NCI-H2029 (cell line): ENCODE measurements at places on chromosomes 16 and 17.

GRCh38 chr16:85641776-85642176 is 28.7 kb downstream of the GSE1 start:
- DNase-seq, result no peak

GRCh38 chr16:75420987-75421819 is 12.1 kb downstream of the CFDP1 start:
- no peak for DNase-seq

DNA sequence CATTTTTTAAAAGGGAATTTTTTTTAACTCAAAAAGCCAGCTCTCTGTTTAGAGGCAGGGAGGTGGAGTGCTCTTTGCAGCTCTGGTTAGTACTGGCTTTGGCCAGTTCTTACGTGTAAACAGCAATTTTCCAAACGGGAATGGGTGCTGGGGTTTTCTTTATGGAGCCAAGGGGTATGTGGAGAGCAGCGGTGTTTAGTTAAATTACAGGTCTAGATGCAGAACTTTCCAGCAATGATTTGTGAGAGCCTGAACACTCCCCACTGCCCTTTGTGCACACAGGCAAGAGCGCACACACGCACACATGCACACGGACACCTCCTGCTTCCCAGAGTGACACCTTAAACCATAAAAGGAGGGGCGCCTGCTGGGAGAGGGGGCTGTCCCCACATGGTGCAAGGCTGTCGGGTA is 140.2 kb downstream of the MSI2 start:
- DNase-seq, result peak; percentile 64

GRCh38 chr16:57061084-57061905 is 31.1 kb upstream of the CPNE2 start:
- DNase-seq, result no peak

GRCh38 chr17:80153004-80153403 is 6.1 kb upstream of the EIF4A3 start:
- no peak for DNase-seq

DNA sequence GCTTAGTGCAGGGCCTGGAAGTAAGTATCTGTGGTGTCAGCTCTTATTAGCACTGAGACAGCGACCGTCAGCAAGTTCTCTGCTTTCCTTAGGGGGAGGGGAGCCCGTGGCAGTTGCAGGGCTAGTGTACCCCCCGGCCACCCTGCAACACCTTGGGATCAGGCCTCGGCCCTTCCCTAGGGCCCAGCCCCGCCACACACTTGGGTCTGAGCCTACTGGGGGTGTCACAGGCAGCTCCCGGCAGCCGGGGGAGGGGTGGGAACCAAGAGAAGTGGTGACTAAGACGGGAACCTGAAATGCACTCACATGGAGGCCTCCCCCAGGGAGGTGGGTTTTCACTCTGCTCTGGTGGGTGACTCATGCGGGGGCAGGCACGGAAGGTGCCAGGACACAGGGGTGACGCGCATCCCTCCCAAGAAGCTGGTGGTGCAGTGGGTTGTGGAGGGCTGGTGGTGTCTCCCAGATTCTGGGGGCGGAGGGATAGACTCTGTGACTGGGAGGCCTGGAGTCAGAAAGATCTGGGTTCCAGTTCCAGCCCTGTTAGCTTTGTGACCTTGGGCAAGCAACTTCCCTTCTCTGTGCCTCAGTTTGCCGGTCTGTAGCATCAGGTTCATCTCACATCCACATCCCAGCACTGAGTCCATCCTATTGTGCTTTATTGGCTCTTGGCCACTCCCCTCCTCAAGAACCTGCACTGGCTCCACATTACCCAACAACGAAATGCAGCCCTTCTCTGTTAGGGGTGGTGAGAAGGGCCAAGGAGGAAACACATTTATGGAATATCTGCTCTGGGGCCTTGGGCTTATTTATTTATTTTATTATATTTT is 44.5 kb downstream of the LAT start:
- DNase-seq, result no peak

DNA sequence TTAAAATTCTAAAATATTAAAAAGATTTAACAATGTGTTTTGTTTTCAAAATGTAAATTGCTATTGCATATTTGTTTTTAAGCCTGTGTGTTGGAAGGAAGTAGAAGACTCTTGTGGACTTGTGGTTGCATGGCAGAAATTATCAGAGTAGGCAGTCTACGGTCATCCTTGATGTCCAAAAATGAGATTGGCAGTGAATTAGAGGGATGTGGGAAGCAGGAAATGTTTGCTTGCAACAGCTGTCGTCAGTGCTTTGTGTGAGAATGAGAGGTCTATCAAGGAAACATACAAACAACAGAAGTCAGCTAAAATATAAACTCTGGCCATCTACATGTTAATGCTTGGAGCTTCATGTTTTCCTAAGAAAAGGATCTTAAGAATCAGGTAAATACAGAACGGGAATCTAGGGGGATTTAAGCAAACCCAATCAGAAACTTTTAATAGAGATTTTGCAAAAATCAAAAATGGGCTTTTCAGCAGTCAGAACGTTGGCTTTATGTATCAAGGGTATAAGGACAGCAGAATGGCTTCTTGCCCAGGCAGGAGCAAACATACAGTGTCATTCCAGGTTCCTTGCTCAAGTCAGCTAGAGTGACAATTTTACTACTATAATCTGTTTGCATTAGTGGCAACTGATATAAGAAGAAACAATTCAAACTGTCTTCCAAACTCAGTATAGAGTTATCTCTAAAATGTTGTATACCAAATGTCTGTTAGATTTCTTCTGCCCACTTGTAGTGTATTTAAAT is 196.7 kb downstream of the CYB561 start:
- peak; percentile 60 for DNase-seq

GRCh38 chr17:73291260-73291801 is 20.5 kb downstream of the CDC42EP4 start:
- no peak for DNase-seq

DNA sequence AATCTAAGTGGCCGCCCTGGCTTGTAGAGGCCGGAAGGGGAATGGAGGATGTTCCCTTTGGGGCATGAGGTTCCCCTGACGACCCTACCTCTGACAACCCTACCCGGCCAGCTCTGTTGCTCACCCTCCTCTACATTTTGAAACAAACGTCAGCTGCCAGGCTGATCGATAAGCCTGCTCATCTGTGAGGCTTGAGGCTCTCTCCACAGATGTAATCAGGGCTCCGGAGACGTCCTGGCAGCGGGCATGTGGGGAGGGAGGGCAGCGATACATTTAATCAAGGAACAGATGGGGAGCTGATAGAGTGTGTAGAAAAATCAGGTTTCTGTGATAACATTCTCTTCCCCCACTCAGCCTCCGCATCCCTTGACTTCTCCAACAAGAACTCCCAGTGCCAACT is 212.3 kb upstream of the SDK2 start:
- DNase-seq, result no peak

DNA sequence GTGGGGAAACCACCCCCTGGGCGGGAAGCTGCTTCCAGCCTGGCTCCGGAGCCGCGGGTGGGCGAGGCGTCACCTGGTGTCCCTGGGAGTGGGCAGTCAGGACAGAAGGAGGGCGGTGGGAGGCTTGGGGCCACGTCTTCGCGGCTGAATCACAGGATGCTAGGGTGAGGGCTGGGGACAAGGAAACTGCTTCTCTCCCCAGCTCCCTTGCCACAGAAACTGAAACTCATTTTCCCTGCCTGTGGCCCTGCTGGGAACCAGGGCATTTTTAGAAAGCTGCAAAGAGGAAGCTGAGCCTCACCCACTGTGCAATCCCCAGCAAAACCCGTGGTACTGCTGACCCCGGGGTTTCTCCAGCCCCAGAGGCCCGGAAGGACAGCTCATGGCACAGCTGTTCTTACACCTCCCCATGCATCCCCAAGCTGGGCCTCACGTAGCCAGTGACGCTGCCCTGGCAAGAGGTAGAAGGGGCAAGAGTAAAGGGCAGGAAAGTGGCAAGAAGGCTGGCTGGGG is 8.2 kb downstream of the RHBDF2 start:
- DNase-seq, result no peak

DNA sequence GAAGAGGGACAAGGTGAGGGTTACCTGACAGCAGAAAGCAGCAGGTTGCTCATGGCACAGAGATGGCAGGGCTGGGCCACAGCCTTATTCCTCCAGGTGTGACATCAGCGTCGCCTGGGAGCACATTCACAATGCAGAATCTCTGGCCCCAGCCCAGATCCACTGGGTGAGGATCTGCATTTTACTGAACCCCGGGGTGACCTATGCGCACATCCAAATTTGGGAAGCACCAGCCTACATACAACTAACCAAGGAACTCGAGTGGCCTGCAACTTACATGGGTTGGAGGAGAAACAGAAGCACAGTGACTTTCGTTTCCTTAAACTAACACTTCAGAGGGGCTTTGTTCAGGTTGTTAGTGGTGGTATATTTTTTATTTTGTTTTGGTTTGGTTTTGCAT is 17.6 kb downstream of the CPPED1 start:
- no peak for DNase-seq

DNA sequence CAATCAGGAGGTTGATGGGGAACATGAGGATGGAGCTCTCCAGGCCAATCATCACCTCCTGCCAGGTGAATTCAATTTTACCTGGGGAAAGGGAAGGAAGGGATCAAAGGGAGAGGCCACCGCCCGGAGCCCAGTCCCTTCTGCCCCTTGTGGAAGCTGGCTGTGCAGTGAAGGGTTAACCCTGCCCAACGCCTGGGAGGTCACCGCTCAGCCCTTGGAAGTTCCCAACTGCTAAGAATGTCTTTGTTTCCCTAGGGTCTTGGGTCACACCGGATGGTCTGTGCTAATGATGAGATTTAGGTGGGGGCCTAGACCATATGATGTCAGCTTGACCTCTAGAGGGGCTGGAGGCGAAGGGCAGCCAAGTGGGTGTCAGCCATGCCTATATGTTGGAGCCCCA is 52.1 kb upstream of the GCSH start:
- DNase-seq, result no peak

DNA sequence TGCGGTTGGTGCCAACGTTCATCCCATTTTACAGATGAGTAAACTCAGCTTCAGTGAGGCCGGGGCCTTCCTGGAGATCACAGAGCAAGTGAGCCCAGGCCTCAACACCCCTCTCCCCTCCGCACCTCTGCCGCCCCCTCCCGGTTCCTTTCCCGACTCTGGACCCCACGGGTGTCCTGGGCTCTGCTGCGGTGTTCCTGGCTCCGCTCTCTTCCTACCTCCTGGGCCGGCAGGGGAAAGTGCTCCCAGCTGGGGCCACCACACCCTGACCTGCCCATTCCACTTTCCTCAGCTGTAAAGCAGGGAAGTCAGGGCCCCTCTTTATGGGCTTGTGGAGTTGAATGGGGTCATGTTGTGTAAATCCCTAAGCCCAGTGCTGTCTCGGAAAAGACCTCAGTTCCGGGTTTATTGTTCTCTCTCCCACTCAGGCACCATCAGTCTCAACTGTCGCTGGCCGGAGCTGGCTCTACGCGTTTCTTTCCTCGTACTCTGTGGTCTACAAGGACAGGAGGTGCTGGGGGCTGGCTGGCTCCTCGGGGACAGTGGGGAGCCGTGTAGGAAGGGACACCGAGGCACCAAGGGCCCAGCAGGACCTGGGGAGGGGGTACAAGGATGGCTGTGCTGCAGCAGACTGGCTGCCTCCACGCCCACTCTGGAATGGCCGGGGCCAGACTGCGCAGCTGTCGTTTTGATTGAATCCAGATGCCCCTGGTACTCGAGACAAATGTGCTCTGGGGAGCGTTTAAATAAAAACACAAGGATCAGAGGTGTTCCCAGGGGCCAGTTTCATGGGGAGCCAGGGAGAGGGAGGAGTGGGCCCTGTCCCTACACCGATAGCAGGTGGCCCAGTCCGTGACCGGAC is 21.7 kb upstream of the ACSF3 start:
- DNase-seq, result no peak

- no peak for DNase-seq
These were observed 6.0 kb upstream of the NDRG4 start for GRCh38 chr16:58493756-58494431.

GRCh38 chr17:34318474-34318873 is 761 bp upstream of the CCL8 start:
- no peak for DNase-seq

DNA sequence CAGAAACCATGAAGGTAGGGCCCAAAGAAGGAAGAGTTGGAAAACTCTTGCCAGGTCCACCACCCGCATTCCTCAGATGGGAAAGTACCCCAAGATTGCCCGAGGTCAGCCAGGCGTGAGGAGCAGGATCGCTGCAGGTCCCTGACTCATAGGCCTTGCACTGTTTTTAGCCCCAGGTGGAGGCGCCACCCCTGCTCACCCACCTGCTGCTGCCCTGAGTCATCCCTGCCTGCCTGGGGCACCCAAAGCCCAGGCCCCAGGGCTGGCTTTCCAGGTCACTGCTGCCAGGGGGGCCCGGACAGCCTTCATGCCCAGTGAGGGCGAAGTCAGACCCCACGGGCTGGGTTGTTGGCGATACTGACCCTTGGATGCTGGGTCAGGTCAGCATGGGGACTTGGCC is 100.9 kb downstream of the AMFR start:
- DNase-seq, result no peak

DNA sequence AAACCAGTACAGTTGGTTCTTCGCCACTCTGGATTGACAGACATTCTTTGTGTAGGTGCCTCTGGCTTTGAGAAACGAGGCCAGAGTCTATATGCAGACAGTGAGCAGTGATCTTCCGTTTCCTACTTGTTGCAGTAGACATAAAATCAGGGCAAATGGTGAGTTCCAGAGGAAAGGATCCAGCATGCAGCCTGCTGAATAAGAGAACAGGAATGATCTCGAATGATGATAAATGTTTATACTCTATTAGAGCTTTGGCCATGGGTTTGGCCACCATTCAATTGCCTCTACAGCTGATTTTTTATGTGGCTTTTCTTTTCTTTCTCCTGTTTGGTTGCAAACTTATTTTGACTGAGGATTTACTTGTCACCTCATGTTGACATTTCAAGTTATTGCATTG is 286.7 kb downstream of the IRX3 start:
- no peak for DNase-seq

GRCh38 chr17:32357615-32358014 is 7.7 kb downstream of the ZNF207 start:
- no peak for DNase-seq

DNA sequence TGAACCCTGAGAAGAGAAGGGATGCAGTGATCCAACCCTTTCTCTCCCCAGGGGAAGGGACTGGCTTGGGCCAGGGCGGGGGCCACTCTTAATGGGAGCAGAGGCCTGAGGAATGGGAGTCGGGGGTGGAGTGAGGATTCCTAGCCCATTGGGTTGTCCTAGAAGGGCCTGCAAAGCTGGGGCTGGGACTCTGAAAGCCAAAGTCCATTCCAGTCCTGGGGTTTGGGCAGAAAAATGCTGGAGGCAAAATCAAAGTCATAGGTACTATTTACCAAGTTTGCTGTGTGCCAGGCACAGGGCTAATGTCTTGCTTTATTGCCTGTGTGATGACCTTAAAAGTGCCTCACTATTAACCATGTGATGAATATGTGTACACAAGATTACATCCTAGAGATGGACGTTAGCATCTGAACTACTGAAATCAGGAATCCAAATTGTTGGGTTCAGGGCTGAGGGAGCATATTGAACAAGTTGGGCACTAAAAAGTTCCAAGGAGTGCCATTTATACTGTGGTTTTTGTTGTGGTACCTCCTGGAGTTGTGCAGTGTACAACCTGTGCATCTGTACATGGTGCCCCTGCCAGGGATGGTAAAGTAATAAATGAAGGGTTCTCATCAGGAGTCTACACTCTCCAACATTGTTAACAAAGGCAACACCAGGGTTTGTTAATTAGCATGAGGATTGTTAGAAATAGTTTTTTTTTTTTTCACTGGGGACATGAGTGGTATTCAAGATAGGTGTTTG is 84.4 kb upstream of the NKD1 start:
- no peak for DNase-seq
